CD4-positive, alpha-beta T cell treated with Interleukin-15 for 4 hours (primary cell): ENCODE measurements at places on chromosomes 3 and 15.

- no peak for DNase-seq
Measured at GRCh38 chr15:80584973-80585525, 110.1 kb upstream of the ABHD17C start.

- DNase-seq: no peak
Measured at GRCh38 chr15:58724466-58724865, 25.0 kb downstream of the ADAM10 start.

DNA sequence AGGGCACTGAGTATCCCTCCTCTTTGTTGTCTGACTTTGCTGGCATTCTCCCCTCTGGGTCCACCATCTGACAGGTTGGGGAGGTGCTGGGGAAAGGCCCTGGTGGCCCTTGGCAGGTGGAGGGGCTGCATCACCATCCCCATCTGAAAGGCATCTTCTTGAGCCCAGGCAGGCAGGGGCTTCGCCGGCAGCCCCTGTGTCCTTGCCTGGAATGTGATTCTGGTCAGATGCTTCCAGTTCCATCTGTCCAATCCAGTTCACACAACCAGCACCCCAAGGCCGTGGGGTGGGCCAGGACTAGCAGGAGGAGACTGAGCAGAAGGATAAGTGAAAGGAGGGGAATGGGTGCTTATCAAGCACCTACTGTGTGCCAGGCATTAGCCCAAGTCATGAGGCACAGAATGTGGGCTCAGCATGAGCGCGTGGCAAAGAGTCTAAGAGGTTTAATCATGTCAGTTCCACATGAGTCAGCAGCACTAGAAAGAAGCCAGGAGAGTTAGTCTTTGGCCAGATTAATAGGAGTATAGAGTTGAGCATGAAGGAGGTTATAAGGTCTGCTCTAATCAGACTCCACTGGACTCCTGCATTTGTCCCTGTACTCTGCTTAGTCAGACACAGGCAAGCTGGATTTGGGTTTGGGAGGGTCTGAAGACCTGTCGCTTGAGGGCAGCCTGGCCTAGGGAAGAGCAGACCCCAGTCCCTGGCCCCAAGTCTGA is 10.5 kb upstream of the TXNRD3 start:
- DNase-seq: no peak

DNA sequence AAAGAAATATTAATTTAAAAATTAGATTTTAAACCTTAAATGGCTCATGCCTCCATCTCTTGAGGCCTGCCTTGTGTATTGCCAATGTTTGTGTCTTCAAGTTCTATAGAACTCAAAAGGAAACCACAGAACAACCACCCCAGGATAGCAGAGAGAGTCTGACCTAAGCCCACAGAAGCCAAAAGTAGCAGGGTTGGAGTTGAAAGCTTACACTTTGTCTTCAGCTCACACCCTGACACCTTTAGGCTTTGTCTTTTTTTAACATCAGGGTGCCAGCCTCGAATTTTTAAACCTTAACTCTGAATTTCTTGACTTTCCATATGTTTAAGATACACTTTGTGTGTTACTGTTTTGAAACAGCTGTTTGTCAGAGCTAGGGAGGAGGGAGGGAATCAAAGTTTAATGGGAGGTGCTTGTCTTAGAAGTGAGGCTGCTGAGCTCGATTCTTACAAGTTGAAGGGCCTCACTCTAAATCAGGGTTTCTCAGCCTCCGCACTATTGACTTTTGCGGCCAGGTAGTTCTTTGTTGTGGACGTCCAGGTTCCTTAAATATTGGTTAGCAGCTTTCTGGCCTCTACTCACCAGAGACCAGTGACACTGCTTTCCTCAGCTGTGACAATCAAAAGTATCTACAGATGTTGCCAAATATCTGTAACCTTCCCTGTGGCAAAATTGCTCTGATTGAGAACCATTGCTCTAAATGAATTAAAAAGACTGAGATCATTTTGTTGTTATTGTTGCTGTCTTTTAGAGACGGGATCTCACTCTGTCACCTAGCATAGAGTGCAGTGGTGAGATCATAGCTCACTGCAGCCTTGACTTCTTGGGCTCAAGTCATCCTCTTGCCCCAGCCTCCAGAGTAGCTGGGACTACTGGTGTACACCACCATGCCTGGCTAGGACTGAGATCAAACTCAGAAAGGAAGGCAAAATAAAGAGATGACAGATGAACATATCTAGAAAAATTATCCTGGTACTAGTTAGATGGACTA is 139.2 kb upstream of the EOMES start:
- DNase-seq: peak; percentile 52

DNA sequence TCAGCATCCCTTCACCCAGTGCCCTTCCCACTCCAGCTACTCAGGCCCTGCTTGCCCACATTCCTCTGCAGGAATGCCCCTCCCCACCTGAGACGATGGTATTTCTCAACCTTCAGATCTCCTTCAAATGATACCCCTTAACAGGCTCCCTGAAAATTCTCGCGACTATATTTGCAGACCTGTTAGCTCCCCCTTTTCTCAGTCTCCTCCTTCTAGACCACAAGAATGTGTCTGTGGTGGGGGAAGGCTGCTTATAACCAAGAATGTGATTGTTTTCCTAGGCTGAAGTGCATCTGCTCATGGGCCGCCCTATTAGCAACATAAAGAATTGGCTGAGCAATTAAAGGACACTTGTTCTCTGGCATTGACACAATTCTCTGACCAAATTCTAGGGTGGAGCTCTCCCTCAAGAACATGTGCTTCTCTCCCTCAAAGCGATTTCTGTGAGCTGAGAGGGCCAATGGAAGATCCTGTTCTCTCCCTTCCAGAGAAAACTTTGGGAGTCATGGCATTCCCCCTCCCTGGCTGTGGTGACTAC is 19.1 kb upstream of the LIMD1 start:
- no peak for DNase-seq

DNA sequence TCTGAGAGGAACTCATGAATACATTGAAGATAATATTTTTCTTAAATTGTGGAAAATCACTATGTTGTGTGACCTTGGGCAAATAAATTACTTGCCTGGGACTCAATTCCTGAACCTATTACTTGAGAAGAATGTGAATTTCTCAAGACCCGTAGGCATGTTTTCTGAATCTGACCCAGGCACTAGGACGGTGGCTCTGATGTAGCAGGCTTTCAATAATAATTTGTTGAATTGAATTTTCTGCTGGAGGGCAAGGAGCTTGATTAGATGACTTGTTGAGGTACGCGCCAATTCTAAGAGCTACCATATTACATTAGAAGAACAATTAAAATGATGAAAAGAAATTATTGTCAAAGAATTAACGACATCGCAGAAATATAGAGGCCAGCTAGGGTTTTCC is 150.2 kb upstream of the LRRC3B start:
- no peak for DNase-seq
